ENCODE measurements at places on chromosomes 3 and 15.

- DNase-seq = no peak
Observed at GRCh38 chr3:79097964-79098660, 669.7 kb downstream of the ROBO1 start.

- DNase-seq = no peak
Observed at GRCh38 chr3:35500641-35501350, 138.5 kb upstream of the ARPP21 start.

DNA sequence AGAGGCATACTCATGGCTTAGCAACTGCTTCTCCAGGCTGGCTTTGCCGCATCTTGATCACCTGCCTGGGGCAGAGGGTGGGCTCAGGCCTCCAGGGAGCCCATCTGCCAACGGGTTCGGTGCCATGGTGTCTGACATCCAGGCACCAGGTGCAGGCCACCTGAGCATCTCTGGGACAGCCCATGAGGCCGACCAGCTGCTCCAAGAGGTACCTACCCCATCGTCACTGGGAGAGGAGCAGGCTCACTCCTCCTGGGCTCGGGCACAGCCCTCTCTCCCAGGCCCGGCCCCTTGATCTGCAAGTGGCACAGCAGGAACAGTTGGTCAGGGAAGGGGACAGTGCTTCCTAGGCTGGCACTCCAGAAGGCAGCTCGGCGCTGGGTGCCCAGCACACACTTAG, 21.9 kb downstream of the TPRA1 start:
- no peak for DNase-seq

- DNase-seq = no peak
Observed at GRCh38 chr15:69478259-69478781, 25.7 kb downstream of the RPLP1 start.

- no peak for DNase-seq
Observed at GRCh38 chr3:100761211-100761942, 52.1 kb downstream of the TFG start.

DNA sequence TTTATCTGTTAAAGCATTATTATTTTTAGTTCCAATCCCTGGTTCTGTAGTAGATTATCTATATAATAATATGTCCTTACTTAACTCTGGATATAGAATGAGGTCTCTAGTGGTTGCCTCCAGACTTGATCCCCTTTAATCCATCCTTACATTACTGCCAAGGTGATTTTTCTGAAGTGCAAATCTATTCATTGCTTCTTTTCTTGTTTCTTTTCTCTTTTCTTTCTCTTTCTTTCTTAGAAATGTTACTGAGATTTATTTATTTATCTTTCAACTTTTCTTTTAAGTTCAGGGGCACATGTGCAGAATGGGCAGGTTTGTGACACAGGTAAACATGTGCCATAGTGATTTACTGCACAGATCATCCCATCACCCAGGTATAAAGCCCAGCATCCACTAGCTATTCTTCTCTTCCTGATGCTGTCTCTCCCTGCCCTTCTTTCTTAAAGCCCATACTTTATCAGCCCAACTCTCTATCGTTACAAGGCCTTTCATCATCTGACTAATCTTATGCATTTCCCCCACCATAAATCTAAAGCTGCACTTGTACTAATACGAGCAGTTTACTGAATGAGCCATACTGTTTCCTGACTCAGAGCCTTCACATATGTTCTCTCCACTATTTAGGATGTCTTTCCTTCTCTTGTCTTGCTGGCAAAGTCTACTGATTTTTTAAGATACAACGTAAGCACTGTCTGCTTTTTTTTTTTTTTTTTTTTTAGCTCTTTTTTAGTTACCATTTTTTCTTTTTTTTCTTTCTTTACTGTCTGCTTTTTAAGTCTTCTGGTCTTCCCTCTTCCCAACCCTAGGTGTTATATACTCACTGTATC, 4.6 kb downstream of the GLCE start:
- no peak for DNase-seq

GRCh38 chr3:177512945-177513814, 315.9 kb upstream of the TBL1XR1 start:
- DNase-seq = no peak

DNA sequence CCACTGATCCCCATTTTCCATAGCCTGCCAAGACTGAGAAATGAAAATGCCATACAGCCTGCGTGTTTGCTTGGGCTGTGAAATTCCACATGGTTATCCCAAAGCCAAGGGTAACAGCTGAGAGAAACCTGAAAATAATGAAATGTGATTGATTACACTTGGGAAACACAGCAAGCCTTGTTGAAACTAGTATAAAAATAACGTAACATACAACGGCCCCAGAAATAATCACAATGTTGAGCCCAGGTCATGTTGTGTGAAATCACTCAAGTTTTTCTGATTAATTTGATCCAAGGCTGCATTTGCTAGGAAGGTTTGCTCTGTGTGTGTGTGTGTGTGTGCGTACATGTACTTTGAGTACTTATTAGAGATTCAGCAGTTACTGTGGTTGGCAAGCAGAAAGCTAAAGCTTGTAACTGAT, 269.0 kb downstream of the OXSM start:
- no peak for DNase-seq

- no peak for DNase-seq
Observed at GRCh38 chr15:31925541-31925940, 104.8 kb upstream of the CHRNA7 start.
